ENCODE measurements at places on chromosomes 11 and 22.

- DNase-seq: no peak
Observed at GRCh38 chr11:128465531-128465930, 121.8 kb downstream of the ETS1 start.

DNA sequence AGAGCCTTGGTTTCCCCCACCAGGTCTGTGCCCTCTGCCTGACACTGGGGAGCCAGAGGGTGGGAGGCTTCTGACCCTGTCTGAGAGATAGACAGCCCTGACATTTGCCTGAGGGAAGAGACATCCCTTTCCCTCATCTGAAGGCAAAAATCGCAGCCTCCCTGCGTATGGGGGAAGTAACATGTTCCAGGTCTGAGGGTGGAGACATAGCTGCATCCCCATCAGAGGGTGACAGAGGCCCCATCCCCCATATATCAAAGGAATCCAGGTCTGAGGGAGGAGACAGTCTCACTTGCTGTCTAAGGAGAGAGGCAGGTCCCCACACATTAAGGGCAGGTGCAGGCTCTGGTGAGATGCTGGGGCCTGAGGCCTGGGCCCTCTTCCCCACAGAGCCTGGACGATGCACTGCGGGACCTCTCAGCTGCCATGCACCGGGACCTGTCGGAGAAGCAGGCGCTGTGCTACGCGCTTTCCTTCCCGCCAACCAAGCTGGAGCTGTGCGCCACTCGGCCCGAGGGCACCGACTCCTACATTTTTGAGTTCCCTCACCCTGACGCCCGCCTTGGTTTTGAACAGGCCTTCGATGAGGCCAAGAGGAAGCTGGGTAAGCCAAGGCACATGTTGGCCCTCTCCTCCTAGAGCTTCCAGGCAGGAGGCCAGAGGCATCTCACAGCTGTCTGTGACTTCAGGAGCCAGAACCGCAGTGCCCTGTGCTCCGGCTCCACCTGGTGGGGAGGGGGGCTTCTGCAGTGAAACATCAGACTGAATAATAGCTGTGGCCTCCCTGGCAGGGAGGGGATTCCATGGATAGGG is 16.1 kb upstream of the RELT start:
- DNase-seq: peak; percentile 38

- no peak for DNase-seq
Observed at GRCh38 chr22:46447906-46448305, 89.5 kb downstream of the CELSR1 start.

DNA sequence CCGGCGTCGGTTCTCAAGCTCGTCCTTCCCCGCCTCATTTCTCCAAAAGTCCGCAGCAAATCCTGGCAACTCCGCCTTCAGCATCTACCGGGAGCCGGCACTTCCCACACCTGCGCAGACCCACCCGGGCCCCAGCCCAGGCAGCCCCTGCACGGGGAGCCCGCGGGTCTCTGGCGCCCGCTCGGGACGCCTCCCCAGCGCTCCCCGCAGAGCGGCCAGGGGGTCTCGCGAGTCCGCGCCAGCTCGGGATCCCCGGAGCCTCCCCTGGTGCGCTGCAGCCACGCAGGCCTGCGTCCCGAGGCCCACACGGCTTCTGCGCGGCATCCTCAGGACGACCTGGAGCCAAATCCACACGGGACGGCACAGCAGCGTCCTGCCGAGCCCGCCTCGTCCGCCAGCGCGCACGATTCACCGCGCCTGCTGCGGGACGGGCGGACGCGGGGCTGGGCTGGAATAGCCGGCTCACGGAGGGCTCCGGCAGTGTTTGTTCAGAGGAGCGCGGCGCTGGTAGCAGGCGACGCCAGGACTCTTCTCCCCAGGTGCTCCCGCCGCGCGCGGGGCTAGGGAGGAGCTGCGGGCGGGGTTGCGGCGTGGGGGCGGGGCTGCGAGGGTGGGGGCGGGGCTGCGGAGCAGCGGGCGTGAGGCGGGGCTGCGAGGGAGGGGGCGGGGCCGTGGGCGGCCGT is 816 bp upstream of the PHRF1 start:
- no peak for DNase-seq

DNA sequence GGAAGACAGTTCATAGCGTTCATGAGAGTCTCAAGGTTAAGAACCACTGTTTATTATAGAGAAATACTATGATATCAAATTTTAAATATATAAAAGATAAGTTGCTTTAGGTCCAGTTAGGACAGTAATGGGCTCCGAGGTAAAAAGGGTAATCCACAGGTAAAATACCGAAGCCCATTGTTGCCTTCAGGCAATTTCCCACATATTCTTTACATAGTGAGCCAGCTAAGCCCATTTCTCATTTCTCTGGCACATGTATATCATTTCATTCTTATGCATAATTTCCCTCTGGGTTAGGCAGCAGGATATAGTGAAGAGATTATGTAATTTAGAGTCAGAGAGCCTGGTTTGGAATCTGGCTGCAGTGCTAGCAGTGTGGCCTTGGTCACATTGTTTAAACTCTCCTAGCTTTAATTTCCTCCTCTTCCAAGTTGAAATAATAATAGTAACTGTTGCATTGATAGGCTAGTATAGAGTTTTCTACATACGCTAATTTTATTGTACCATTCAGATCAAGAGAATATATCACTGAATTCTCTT is 7.6 kb upstream of the POU2AF1 start:
- no peak for DNase-seq

GRCh38 chr11:1935156-1936071 is 11.7 kb upstream of the MRPL23 start:
- no peak for DNase-seq

DNA sequence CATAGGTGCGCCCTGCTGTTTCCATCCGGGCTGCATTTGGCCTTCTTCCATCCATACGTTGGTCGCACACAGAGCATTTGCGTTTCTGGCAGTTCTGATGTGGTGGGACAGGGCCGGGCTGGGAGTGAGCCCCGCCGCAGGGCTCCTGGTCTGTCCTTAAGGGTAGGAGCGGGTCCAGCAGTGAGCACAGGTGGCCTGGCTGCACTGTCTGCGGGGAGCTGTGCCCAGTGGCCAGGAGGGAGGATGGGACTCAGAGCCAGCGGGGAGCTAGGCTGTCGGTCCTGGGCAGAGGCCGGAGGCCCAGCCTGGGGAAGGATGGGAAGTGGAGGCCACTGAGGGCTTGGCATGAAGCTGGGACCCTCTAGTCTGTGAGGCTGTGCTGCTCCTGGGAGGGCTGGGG is 385.1 kb downstream of the TBC1D22A start:
- no peak for DNase-seq

GRCh38 chr22:20248461-20248978 is 19.6 kb downstream of the RTN4R start:
- no peak for DNase-seq

DNA sequence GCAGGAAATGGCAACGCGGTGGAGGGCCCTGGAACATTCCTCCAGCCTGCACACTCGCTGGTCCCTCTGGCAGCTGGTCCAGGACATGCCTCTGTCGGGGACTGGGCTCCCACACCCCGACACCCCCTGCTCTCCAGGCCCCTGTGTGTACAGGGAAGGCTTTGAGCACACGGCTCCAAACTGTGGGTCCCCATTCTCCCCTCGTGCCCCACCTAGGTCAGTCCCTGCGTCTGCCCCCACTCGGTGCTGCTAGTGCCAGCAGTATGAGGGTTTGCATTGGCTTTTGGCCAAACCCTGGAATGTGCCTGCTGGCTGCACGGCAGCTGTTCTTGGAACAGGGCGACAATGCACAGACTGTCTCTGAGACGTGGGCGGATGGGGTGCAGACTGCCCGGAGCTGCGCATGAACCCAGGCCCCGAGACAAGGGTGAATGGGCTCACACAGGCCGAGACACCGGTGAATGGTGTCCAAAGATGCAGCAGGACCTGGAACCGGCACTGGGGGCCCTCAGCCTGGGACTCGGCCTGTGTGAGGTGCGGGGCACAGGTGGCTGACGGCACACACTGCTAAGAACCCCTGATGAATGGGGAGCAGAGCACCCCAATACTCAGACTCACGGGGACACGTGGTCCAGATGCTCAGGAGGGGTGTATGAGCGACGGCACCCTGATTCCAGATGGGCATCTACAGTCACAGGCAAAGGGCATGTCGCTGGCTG is 7.5 kb upstream of the SYT8 start:
- DNase-seq: peak; percentile 92

DNA sequence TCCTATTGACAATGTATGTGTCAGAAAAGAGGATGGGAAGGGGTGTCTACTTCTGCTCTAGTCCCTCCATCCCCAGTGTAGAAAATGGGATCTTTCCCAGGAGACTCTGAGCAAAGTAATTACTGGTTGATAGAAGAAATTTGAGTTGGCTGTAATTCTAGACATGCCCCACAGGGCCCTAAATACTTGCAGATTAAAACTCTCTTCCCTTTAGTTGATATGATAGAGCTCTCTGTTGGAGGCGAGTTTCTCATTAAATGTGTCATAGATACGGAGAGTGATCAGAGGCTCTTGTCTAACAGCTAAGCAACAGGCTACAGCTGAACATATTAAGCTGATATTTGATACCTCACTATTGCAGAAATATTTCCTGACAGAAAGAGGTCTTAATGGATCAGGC is 32.9 kb downstream of the OR52E1 start:
- no peak for DNase-seq
